ENCODE measurements at places on chromosomes 12 and 14. TPM values are rescaled to one million over a fixed set of nuclear protein-coding genes. Genes with fewer than 3 reads are reported as not detected.

DNA sequence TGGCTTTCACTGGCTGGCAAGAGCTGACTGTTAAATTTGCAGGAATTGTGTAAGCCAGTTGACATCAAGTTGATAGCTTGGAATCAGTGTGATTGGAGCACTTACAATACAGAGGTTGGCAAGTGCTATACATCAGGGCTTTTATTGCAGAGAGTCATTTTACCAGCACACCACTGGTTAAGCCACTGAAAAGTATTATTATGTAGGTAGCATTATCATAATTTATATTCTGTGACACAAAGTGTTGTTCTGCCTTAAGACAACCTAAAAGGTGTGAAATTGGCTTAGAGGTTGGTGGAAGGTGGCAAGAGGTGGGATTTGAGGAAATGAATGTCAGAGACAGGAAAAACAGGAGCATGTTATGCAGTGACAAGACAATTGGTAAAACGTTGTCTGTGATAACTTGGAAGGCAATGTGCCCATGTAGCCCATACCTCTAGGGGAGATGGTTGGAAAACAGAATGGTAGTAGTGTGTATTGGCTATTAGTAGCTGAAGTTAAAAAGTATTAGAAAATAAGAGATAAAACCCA is 172.9 kb upstream of the PRICKLE1 start:
- DNase-seq = no peak

- DNase-seq = no peak
Observed at GRCh38 chr12:19741132-19741489, 301.8 kb downstream of the AEBP2 start.

DNA sequence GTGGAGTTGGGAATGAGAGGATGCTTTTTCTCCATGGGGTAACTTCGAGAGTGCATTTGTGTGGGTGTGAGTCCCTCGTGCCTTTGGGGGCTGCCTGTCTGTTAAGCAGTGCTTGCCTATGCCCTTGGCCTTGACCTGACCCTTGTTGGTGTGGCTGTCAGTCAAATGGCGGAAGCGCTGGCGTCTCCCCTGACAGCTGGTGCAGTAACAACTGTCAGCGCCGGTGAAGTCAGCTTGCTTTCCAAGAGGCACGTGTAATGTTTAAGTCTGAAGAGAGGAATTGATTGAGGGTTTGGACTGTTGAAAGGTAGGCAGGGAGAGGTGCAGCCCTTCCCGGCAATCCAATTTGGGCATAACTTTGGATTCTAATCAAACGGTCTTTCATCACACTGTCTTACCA is 211.3 kb downstream of the AACS start:
- DNase-seq = no peak

- no peak for DNase-seq
Observed at GRCh38 chr14:64324895-64325294, 30.7 kb upstream of the ESR2 start.

The ADAM21 gene
- 0.16 TPM for total RNA-seq

Measured in breast epithelium (tissue), 4 donors.